HT1080 (cell line): ENCODE measurements at places on chromosomes 7 and 10.

DNA sequence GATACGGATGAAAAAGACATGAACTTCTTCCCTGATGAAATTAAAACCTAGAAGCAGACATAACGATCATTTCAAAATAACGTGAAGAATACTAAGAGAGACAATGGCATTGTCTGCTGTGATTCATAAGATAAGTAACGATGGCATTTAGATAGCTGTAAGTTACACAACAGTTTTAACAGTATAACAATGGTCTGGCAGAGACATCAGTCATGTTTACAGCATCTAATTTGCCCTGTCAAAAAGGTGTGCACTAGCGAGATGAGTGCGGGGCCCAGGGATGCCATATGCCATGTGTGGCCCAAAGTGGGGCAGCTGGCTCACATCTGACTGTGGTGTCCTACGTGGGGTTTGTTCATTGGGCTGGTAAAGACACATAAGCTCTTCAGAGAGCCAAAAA is 55.7 kb upstream of the RHEB start:
- DNase-seq: no peak

GRCh38 chr7:25842201-25842733 is 309.7 kb upstream of the NFE2L3 start:
- no peak for DNase-seq

GRCh38 chr7:137661634-137662033 is 185.1 kb downstream of the DGKI start:
- DNase-seq: no peak

GRCh38 chr7:2122651-2123050 is 110.1 kb downstream of the MAD1L1 start:
- no peak for DNase-seq

GRCh38 chr7:3200504-3200903 is 100.5 kb upstream of the SDK1 start:
- DNase-seq: peak; percentile 54
